ENCODE measurements at places on chromosomes 1 and 21. TPM values are rescaled to one million over a fixed set of nuclear protein-coding genes. Genes with fewer than 3 reads are reported as not detected.

GRCh38 chr1:26022404-26022779 is 817 bp downstream of the EXTL1 start:
- no peak for DNase-seq

GRCh38 chr1:204583909-204584632 is 67.9 kb downstream of the MDM4 start:
- peak; percentile 77 for DNase-seq

DNA sequence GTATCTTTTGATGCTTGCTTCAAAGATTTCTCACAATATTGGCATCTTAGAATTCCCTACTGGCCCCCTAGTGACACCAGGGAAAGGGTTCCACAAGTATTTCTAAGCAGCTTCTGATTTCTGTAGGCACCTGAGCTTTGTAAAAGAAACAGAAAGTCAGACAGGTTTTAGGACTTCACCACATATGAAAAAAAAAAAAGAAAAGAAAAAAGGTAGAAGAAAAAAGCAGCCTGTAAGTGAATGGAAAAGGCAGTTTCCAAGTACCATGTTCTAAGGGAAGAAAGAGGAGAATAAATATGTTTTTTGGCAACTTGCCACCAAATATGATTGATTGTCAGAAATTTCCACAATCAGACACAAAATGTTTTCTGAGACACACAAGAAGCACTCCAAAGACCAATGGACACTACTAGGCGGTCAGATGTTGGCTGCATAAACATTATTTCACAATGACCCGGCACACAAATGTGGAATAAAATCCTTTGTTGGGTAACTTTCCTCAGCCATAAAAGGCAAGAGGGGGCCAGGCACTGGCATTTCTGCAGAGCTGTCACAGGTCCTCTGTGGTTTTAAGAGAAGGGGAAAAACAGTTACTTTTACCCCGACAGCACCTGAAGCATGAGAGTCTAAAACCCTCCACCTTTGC is 12.7 kb upstream of the CPLANE2 start:
- no peak for DNase-seq

- DNase-seq, result no peak
These were observed 67.7 kb downstream of the SDCCAG8 start for GRCh38 chr1:243323491-243323890.

DNA sequence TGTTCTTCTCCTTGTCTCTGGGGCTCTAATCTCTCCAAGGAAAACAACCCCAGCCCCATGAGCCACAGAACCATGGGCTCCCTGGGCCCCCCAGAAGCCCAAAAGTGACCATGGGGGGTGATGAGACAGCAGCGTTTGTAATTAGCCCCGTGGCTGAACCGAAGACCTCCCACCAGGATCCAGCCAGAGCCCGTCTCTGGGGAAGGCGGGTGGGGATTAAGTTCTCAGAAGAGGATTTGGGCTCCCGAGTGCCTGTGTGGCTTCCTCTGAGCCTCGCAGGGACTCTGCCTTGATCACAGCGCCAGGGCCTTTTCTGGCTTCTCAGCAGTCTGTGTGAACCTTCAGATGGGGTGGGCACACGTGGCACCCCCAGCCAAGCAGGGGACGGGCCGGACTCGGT is 77.0 kb downstream of the ALPL start:
- DNase-seq, result no peak

DNA sequence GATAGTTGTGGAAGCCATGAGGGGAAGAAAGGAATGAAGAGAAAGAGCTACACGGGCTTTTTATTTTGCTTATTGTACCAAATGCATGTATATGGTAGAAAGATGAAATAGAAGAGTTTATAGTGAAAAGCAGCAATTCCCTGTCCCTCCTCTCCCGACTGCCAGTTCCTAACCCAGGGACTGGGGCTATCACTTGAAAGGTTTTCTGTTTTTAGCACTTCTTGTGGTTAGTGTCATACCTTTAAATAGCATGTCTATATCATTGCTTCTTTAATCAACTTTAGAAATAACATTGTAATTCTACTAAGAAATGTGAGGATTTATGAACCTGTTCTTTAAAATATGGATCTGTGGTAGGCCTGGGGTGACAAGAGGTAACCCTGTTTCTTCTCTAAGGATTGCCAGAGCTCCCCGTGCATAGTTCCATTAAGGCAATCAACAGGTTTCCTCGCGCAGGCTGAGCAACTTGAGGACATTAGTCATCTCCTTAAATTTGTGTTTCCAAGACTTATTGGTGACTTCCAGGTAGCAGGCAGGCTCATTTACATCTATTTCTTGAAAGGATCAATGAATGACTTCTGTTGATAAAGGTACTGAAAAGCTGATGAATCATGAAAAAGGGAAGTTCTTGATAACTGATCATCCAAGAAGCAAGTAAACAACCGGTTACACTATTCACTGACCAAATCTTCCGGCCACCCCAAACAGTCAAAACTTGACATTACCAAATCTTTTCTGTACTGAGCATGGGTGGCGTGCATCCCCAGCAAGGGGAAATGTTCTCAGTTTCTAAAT is 37.8 kb upstream of the S1PR1 start:
- DNase-seq, result no peak

DNA sequence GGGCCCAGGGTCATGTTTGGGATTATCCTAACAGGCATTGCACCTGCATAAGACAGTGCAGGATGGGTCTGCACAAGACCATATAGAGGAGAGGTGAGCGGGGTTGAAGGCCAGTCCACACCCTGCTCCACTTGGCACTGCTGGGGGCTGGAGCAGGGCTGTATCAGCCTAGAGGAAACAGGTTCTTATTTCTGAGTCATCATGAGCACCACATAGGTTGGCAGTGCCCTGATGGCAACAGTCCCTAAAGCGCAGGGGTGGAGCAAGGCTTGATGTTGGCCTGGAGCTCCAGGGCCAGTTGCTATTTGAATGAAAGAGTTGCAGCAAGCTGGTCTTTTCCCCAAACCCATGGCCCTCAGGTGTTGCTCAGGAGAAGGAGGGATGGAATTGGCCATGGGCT is 29.8 kb upstream of the BMP8B start:
- no peak for DNase-seq

DNA sequence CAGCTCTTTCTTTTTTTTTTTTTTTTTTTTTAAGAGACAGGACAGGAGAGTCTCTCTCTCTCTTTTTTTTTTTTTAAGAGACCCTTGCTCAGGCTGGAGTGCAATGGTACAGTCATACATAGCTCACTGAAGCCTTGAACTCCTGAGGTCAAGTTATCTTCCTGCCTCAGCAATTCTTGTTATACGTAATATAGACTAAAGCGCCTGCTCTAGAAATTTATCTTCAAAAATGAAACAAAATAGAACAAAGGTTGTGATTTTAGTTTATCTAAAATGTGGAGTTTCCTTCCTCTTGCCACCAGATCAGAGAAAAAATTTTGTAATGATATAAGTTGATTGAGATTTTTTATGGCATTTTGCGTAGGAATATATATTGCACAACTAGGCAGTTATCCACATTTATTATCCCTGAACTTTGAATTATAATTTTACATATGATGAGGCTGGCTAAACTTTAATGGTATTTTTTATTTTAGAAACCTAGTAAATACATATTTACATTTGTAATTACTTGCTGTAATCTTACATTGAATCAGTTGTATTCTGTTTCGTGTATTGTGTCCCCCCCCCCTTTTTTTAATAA is 44.2 kb downstream of the MTF2 start:
- no peak for DNase-seq

GRCh38 chr1:181759481-181759880 is 276.2 kb downstream of the CACNA1E start:
- DNase-seq, result no peak

- peak; percentile 25 for DNase-seq
These were observed 9.1 kb downstream of the OTUD7B start for GRCh38 chr1:150001415-150001814.

DNA sequence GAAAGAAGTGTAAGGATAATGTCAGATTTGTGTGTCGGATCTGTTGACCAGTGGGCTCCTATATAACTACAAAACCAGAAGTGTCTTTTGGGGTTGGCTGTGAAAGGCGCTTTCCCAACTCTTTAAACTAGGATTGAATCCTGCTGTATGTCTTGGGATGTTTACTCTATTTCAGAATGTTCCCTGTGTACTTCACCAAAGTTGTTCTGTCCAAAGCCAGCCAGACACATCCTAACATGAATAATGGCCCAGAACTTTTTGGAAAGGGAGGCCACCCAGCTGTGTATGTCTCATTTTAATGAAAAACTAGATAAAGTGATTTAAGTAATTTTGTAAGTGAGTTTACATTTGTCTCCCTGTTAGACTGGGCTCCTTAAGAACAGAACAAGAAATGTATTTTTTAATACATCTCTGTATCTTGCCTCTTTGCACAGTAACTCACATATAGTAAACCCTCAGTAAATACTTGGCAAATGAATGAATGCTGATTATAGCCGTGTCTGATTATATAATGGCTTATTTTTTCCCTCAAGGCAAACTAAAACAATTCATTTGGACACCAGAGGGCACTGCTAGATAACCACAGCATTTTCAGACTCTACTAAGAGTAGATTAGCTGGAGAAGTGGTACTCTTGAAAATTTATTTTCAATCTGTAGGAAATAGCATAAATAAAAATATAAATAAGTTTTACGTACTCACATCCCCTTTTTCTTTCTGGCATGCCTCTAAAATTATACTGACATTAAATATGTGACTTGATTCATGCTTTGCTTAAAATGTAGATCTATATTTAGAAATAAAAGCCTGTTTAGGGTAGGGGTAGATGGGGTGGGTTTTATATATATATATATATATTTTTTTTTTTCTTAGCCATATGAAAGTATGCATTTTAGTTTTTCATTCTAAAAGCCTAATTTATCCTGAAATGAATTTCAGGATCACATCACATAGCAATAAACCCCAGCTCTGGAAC is 23.8 kb downstream of the TSEN15 start:
- peak; percentile 91 for DNase-seq

DNA sequence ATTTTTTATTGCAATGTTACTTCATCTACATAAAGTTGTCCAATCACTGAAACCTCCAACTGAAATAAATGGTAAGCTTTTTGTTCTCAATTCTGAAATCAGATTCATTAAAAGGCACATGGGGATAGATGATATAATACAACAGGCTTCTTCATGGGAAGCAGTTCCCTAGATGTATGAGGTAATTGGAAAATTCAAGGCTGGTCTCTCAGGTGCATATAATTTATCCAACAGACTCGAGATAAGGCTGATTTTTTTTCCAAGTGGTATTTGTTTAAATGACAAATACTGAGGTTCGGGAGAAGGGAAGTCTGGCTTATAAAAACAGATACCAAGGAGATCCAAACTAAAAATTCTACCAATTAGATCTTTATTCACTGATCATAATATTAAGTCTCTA is 14.2 kb downstream of the TRIM45 start:
- no peak for DNase-seq

- no peak for DNase-seq
These were observed 17.5 kb downstream of the TAL1 start for GRCh38 chr1:47214549-47214948.

- no peak for DNase-seq
These were observed 17.8 kb downstream of the AIM2 start for GRCh38 chr1:159058751-159059150.

DNA sequence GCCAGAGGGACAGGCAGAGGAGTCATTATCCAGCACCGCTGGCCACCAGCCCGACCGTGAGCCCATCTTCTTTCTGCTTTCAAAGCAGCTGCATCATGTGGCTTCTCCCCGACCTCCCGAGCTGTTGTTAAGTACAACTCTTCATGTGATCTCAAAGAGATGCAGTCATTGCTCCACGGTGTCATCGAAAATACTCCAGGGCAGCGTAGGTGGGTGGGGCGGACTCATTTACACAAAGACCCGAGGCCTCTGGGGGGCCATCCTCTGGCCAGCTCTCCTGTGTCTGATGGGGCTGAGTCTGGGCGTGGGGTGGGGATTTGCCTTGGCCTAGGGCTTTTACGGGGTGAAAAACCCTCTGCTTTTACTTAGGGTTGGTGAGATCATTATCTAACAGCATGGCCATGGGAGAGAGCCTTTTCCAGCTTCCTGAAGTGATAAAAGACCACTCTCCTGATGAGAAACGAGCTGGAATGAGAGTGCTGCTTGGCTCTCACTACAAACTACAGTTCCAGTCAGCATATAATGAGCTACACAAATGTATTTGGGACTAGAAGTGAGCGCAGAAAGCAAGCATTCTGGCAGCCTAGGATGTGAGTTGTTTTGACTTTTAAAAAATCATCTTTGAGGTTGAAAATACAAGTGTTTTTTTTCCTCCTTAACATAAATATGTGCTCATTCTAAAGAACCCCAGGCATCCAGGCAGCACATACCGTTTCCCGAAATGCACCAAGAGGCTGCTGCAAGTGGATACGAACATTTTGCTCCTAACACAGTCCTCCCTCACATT is 165.0 kb downstream of the RHOU start:
- no peak for DNase-seq

- no peak for DNase-seq
These were observed 107.2 kb downstream of the EDEM3 start for GRCh38 chr1:184647471-184647870.

GRCh38 chr1:8976896-8977450 is 31.3 kb downstream of the CA6 start:
- DNase-seq, result no peak

GRCh38 chr1:114152508-114153260 is 985 bp downstream of the SYT6 start:
- peak; percentile 8 for DNase-seq

DNA sequence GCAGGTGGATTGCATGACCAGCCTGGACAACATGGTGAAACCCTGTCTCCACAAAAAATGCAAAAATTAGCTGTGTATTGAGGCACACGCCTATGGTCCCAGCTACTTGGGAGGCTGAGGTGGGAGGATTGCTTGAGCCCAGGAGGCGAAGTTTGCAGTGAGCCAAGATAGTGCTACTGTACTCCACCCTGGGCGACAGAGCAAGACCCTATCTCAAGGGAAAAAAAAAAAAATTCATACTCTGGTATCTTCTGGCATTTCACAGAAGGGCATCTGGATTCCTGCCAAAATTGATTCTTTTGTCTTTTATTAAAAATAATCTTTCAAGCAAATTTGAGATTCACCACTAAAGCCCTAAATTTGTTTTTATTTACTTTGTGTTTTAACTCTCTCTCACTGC is 19.2 kb downstream of the CLIC4 start:
- no peak for DNase-seq

DNA sequence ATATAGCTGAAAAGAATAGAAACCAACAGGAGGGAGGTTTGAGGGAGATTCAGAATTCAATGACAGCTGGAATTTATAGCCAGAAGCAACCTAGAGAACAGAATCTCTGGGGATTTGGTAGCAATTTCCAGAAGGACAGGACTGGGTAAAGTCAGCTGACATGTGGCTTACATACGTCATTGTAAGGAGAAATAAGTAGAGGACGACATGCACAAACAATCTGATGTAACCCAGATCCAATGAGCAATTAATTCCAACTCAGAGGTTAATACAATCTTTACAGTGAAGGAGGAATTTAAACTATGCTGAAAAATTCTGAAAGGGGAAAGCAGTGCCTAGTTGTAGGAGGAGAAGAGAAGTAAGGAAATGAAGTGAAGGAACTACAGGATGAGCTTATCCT is 383.9 kb downstream of the PTBP2 start:
- DNase-seq, result no peak

ARTN gene
- total RNA-seq, result not detected

NECTIN4 gene
- total RNA-seq, result 2.4 TPM

CRNN gene
- not detected for total RNA-seq

GFI1 gene
- total RNA-seq, result 0.31 TPM

AADACL4 gene
- not detected for total RNA-seq

LPAR3 gene
- total RNA-seq, result not detected

NR1I3 gene
- total RNA-seq, result not detected

GCSAML gene
- not detected for total RNA-seq

All from G401 (cell line).